Articular chondrocyte of knee joint (primary cell): ENCODE measurements at places on chromosomes 11 and 22. TPM values are rescaled to one million over a fixed set of nuclear protein-coding genes. Genes with fewer than 3 reads are reported as not detected.

MDK gene
- total RNA-seq, result 25.7 and 34.0 TPM in 2 replicates

A4GALT gene
- 23.9 and 31.4 TPM in 2 replicates for total RNA-seq

FOLR1 gene
- total RNA-seq, result 0.54 TPM in 1 of 2 replicates, not detected in the other

P2RY2 gene
- total RNA-seq, result 2.1 and 2.5 TPM in 2 replicates

OR8G5 gene
- not detected in 2 replicates for total RNA-seq
